NCI-H2029 (cell line): ENCODE measurements at places on chromosomes 2 and 18.

DNA sequence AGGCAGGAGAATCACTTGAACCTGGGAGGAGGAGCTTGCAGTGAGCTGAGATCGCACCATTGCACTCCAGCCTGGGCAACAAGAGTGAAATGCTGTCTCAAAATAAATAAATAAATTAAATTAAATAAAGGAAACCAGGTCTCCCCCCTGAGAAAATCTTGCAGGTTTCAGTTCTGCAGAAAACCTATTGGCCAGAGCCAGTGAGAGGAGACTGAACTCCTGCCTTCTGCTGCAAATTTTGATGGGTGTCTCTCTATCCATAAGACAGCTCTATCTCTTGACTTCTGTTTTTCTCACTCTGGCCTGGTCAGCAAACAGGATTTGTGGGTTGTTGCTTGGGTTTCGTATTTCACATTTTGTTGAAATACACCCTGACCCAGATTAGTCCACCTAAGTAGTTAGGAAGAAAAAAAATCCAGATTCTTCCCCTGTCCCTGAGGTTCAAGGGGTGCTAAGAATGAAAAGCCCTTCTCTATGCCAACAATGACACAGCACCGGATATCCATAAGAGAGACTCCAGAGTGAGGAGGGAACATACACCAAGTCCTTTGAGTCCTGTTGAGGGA, 86.7 kb upstream of the MAP4K4 start:
- no peak for DNase-seq

- DNase-seq = no peak
Observed at GRCh38 chr2:197163712-197164140, 146.9 kb downstream of the ANKRD44 start.

- no peak for DNase-seq
Observed at GRCh38 chr2:231765496-231765929, 15.6 kb downstream of the PDE6D start.

DNA sequence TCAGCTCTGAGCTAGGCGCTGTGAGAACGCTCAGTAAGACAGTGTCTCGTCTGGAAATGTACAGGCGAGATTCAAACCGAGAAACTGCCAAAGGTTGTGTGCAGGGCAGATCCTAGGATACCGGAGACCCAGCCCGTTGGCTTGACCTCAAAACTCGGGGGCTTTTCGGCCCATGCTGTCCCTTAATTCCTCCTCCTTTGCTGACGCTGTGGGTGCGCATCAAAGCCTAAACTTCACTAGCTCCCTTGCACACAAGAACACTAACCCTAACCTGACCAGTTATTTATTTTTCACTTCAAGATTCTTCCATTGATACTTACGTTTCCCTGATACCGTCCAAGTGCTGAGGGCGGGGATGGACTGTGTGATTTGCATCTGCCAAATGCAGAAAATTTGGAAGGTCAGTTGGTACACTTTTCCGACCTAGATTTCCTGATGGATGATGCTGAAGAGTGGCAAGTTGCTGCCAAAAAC, 1.0 kb upstream of the AAK1 start:
- no peak for DNase-seq

DNA sequence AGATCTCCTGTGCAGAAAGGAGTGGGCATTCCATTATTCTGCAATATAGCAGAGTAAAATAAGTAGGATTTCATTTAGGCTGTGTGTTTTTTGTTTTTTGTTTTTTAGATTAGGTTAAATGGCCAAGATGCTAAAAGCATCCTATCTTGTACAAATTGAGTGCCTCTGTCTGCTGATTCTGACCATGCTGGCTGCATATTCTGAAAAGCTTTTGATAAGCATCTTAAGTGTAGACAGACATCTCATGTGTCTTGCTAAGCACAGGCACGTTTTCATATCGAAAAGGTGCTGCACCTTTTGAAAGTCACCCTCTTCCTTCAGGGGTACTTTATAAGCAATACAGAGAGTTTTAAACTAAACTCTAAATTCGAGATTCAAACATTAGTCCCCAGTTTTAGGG, 74.0 kb upstream of the BCL11A start:
- DNase-seq = no peak

DNA sequence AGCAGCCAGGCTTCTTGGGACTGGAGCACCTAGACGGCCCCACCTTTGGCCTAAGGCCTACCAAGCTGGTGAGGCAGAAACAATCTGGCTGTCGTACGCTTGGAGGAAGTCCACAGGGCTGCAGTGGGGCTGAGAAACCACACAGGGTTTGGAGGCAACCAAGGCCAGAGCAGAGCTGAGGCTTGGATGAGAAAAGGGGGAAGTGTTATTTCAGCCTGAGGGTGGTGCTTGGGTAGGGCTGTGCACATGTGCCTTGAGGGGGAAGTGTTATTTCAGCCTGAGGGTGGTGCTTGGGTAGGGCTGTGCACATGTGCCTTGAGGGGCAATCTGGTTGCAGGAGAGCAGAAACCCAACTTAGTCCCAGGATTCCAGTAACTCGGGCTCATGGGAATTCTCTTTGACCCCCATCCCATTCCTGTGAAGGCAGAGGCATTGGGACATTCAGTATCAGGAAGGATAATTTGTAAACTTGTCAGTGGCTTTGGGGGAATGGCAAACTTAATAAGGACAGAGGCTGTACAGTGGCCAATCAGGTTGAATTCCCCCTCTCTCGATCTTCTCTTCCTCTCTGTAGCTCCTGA, 971 bp upstream of the FBXO41 start:
- no peak for DNase-seq

DNA sequence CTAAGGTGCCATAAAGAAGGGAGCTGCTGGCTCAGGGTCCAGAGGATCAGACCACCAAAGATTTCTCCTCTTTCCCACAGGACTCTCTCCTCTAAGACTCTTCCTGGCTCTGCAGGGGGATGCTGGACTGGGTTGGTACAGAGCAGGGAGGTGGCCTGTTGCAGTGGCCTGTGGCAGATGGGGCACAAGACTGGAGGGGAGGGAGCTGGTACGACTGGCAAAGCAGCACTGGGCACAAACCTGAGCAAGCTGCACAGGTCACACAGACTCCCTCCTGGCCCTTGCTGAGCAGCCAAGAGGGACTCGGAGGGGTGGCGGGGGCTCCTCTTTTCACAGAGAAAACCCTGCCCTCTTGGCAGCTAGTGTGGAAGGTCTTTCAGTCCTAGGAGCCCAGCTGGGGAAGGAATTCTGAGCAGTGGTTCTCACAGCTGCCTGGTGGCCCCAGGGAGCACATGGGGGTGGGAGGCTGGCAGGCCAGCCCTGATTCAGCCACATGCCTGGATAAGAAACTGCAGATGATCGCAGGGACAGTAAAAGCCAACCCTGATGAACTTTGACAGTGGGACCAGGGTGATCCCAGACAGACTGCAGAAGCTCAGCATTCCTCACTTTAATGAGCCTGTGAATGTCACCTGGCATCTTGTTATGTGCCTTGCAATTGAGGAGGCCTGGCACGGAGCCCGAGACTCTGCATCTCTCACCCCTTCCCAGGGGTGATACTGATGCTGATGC, 32.5 kb upstream of the ACAA2 start:
- DNase-seq = no peak

DNA sequence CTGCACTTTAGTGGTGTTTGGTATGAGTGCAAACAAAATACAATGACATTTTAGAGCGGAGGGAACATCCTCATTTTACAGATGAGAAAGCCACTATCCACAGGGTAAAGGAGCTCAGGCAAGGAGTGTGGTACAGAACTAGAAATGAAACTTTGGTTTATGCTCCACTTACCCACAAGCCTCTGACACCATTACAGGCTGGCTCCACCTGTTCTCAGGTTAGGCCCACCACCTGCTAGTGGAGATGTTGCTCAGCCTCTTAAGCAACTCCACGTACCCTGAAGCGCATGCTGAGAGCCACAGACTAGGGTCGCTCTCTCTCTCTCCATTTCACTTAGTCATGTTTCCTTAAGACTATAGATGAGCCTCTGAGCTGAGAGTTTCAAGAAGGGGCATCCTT, 130.0 kb downstream of the MBD2 start:
- no peak for DNase-seq

GRCh38 chr18:21702602-21703001, 2.0 kb downstream of the ABHD3 start:
- DNase-seq = no peak

GRCh38 chr2:32755666-32756065, 127.8 kb downstream of the TTC27 start:
- no peak for DNase-seq

DNA sequence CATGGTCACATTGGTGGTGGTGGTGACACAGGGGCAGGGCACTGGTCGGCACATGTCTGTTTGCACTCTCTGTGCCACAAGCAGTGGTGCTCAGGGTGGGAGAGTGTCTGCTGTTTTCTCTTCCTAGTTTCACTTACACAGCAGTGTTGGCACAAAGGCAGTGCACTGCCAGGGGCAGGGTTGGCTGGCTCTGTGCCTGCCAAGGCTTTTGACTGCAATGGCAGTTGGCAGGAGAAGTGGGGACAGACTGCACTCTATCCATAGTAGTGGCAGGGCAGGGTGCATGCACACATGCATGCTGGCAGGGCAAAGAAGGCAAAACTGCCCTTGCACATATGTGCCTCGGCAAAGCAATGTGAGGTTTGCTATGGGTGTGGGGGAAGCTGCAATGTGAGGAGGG, 635.9 kb downstream of the SUCLG1 start:
- peak; percentile 45 for DNase-seq

- DNase-seq = no peak
Observed at GRCh38 chr18:65487569-65487968, 263.2 kb upstream of the CDH7 start.

DNA sequence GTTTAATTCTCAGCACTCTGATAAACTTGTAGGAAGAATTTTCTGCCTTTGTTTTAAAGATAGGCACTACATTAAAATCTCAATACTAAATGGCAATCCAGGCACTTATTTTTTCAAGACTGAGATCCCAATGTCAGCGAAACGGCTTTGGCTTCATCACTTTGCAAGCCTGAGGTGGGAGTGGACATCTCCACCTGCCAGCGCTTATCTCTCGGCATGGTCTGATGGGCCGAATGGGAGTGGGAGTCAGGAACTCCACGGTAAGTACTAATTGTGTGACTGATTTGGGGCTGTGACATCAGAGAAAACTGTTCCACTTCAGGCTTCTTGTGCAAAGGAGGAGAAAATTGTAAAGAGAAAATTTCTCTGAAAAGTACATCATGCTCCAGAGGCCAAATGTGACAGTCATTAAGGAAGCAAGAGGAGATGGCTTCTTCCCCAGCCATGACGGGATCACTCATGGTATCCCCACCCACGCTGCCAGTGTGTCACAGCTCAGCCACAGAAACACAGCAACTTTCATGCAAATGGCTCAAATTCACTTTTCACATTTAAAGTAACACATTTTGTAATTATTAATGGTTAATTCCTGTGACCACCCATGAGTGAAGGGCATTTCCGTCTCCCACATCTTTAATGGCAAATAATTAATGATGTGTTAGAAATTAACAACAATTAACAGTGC, 385.5 kb upstream of the HNRNPA3 start:
- no peak for DNase-seq

- no peak for DNase-seq
Observed at GRCh38 chr18:75638223-75638775, 210.8 kb upstream of the SMIM21 start.

DNA sequence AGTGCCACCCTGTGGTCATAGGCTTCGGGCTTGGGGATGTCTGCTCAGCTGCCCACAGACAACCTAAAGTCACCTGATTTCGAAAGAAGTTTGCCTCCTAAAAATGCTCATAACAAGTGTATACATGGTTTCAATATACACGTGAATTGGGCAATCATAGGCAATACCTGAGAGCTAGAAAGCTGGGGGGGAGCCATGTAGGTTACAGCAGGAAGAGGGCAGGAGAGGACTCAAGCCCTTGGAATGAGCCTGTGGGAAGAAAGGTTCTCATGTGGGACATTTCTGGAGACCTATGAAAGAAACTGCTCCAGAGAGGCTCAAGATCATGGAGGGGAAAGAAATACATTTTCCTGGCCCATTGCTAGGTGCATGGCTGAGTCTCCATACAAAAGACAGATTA, 109.7 kb downstream of the ACOXL start:
- no peak for DNase-seq

- DNase-seq = no peak
Observed at GRCh38 chr2:215698566-215698965, 262.7 kb upstream of the FN1 start.

DNA sequence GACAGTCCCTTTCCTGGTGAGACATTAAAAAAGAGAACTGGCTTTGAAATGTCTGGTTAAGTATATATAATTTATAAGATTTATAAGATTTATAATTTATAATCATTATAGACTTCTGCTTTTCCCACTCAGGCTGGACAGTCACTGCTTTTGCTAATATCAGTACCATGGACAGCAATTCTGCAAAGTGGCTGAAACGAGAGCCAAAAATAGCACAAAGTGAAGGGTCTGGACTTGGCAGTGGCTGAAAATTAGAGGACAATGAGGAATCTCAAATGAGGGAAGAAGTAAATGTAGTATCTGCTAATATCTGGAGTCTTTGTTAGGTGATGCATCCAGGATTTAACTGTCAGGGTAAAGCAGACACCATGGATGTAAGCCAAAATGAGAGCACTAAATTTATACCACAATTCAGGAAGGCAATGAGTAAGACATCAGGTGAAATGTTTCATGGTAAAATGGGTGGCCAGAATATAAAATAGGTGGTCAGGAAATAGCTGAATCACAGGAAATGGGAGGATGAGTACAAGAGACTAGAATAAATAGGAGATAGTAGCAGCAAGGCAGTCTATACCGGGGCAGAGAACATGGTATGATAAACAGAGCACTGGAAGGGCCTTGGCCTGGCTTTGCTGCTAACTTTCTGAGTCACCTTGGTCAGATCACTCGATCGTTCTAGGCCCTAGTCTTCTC, 39.6 kb upstream of the BOD1L2 start:
- no peak for DNase-seq

GRCh38 chr2:24840164-24840869, 47.1 kb downstream of the CENPO start:
- DNase-seq = no peak

- no peak for DNase-seq
Observed at GRCh38 chr2:207885010-207885409, 115.3 kb upstream of the FZD5 start.

DNA sequence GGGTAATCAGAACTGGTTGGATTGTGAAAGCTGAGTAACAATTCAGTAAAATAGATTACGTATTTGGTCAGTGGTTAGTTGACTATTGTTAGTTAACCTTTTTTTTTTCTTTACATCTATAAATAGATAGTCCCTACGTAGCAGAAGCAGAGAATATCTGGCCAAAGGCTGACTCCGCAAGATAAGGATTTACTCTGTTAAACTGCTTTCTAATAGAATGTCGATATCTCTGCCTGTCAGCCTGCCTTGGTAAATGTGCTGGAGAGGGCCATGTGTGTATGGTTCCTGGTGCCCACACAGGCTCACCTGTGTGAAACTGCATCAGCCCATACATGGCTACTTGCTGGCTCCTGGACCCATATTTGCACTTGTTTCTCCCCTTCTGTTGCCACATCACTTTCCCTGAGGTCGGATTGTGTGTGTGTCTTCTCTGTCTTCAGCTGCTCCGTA, 94.4 kb downstream of the CRIM1 start:
- DNase-seq = no peak

- no peak for DNase-seq
Observed at GRCh38 chr2:190179754-190180312, 117.3 kb upstream of the MSTN start.
